ENCODE measurements at places on chromosomes 11 and 22.

GRCh38 chr11:62664405-62665074 is 470 bp downstream of the C11orf98 start:
- no peak for DNase-seq

DNA sequence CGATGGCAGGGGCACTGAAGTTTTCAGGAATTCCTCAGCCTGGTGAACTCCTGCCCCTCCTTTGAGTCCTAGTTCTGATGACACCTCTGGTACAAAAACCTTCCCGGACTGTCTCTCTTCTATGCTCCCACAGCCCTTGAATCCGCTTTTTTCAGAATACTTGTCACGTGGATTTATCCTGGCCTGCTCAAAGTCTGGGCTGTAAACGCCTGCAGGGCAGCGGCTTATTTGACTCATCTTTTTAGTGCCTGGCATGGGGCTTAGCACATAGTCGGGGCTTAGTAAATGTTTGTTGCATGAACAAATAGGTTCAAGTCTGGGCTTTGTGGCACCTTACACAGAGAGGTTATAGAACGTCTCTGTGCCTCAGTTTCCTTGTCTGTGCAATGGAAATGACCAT is 13.4 kb upstream of the KCNJ11 start:
- DNase-seq = no peak

GRCh38 chr11:33907421-33907820 is 15.5 kb upstream of the LMO2 start:
- no peak for DNase-seq

DNA sequence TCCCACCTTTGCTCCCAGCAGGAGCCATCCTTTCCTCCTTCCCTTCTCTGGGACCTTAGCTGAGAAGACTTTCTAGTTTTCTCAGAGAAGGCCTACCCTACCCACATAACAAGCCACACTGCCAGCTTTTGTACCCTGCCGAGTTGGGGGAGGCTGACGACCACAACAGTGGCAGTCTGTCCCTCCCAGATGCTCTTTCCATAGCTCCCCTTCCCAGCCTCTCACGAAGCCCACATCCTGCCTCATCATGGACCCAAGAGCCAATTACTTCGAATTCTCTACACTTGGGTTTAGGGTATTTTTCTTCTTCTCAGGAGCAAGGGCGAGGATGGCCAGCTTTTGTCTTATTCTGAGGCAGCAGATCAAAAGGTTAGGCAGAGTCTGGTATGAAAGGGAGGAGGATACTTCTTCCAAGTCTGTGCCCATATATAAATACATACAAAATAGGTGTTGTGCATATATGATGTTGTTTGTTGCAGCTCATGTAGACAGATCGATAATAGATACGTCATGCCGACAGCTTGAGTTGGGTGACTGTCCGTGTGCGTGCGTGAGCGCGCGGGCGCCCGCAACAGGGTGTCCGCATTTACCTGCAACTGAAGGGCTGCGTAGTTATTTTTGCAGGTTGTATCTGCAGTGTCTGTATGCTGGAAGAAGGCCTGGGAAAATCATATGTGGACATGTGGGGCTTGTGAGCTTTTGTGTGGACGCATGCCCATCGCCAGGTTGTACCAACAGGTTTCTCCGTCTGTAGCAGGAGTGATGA is 846 bp upstream of the NRGN start:
- no peak for DNase-seq

GRCh38 chr11:41955066-41955465 is 495.6 kb upstream of the LRRC4C start:
- no peak for DNase-seq

DNA sequence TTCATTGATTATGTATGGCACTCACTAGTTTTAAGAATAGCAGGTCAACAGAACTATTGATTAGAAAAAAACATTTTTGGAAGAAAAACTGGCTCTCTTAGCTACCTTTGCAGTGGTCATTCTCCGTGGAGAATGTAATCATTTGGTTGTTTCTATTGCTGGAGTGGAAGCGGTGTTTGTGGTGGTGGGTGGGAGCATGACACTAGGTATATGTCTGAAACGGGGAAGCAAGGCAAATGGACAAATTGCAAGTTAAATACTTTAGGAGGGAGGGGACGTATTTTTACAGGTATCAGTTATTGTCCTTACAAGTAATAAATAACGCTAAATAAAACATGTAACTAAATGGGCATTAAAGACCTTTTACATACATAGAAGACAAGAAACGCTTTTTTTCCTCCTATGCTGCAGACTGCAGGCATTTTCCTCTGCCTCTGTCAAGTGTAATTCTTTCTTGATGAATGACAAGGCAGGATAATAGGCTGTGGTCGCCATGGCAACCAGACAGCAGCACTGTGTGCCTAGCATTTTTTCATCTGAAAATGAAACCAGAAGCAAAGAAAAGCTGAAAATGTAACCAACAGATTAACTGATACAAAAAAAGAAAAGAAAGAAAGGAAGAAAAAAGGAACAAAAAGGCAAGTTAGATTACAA is 46.2 kb downstream of the BLID start:
- DNase-seq = no peak

DNA sequence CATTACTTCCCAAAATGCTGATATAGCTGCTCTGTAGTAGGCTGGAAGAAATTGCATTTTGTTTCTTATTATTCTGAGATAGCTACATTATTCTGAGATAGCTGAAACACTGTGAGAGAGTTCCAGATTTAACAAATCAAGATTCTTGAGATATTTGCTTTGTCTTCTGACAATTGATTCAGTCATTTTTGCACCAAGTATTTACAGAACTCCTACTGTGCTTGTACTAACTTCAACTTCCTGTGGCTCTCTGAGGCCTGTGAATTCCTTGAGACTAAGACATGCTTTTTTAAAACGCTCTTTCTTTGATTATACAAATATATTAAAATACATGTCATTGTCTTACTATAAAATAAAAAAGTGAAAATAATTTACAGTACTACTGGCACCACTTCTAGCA is 52.7 kb downstream of the USP47 start:
- DNase-seq = no peak

DNA sequence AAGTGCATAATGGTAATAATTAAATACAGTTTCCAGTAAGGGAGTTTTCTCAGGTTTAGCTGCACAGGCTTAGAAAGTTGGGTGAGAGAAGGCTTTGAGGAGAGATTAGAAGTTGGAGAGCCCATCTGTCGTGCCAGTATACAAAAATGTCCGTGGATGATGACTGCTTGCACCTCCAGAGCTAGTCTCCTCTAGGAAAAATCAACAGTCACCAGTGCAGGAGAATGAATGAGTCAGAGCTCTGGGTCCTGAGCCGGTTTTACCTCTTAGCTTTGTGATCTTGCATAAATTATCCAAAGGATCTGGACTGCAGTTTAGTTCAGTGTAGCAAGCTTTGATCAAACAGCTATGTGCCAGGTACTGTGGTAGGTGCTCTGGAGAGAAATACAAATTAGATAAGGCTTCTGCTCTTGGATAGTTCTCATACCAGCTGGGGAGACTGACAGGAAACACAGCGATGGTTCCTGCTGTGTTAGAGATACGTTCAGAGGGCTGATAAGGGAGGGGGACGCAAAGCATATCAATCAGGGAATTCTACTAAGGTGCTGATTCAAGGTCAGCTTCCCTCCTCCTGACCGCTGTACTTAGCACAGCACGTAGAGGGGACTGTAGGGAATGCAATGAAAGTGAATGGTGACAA is 125.9 kb downstream of the TEAD1 start:
- no peak for DNase-seq

DNA sequence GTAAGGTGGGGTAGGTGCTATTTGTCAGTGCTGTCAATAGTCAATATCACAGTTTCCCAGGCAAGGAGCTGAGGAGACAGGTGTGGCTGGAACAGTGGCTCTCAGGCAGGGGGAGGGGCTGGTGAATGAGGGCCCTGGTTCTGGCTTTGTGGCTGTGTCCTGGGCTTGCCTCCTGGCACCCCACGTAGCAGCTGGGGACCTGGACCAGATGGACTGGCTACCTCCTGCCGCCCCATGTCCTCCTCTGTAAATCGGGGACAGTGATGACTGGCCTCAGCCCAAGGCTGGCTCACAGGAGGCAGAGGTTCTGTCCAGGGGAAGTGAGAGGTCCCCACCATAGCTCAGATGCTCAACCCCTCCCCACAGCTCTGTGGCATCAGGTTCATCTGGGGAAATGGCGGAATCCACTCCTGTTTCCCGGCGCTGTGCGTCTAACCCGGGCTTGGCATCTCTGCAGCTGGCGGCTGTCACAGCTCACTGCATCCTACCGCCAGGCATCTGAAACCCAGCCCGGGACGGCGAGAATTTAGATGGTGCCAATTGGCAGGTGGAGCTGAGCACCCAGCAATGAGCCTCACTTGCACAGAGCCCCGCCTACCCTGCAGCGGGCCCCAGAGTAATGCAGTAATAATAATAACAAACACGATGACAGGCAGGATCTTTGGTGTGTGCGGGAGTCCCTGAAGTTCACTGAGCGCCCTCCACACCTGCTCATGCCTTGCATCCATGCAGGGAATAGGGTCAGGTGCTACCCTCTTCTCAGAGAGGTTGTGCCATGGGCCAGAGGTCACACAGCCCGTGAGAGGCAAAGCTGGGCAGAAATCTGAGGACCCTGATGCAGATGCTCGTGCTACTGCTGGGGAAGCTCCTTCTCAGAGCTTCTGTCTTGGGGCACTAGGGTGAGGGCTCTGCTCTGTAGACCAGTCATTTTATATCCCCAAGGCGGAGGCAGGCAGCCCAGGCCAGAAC is 27.8 kb upstream of the SHISAL1 start:
- DNase-seq = no peak

- no peak for DNase-seq
Measured at GRCh38 chr22:20586403-20586745, 79.0 kb downstream of the MED15 start.

DNA sequence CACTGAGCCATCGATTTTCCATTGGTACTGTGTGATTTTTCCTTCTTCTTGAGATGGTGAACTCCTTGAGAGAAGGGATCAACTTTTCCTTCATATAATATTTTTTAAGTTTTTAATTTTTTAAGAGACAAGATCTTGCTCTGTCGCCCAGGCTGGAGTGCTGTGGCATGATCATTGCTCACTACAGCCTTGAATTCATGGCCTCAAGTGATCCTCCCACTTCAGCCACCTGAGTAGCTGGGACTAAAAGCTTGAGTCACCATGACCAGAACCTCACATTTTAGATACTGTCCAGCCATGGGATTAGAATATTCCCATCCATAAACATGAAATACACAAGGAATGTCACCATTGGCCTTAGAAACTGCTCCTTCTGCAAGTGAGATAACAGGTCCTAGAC is 66.9 kb upstream of the CHRM4 start:
- no peak for DNase-seq

DNA sequence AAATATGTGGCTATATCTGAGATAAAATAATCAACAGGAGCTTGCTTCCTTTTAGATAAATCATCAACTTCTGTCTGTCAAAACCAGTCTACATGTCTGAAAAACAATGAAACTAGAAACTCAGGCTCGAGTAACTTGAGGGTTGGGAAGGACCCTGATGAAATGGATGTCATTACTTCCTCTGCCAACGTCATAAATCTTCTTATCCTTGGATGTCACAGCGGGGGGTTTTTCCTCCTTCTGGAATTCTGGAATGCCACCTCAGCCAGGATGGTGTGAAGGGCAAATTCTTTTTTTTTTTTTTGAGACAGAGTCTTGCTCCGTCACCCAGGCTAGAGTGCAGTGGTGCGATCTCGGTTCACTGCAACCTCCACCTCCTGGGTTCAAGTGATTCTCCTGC is 13.4 kb downstream of the LGR4 start:
- no peak for DNase-seq

DNA sequence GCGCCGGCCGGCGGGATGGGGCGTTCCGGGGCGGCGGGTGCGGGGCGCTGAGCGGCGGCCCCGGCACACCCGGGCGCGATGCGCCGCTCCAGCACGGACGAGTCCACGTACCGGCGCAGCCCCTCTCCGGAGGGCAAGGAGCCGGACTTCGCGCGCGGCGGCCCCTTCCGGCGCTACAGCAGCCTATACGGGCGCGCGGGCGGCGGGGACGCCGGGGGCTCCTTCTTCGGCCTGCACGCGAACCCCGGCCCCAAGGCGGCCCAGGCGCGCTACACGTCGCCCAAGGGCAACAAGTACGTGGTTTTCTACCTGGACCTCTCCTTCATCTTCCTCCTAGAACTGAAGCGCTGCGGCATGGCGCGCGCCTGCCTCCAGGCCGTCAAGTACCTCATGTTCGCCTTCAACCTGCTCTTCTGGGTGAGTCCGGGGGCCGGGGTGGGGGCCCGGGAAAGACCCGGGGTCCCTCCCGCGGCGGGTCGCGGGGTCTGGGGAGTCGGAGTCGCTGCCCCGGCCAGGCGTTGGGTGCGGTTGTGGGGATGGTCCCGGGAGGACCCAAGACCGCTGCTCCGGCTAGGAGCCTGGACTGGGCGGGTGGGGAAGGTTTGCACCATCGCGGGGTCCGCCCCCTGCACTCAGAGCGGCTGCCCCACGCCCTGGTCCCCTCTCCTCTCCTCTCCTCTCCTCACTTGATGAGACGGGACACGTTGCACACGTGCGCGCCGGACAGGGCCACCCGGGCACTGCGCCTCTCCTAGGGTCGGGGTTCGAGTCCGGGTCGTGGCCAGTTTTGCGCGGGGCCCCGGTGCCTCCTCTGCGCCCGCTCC is 7.5 kb downstream of the TSPAN4 start:
- no peak for DNase-seq
